Vagina (tissue), 2 donors: ENCODE measurements at places on chromosomes 3 and 15. TPM values are rescaled to one million over a fixed set of nuclear protein-coding genes. Genes with fewer than 3 reads are reported as not detected.

GRCh38 chr3:23442598-23443383 lies 239.7 kb downstream of the UBE2E2 start:
- no peak overlapping the region for H3K27ac ChIP-seq
- no peak overlapping the region for H3K4me3 ChIP-seq
- no peaks in the 10 kb centered on the region for H3K4me1 ChIP-seq
- H3K27me3 ChIP-seq, result no peaks in the 10 kb centered on the region
- DNase-seq, result no peak
- no peaks in the 10 kb centered on the region for H3K36me3 ChIP-seq

DNA sequence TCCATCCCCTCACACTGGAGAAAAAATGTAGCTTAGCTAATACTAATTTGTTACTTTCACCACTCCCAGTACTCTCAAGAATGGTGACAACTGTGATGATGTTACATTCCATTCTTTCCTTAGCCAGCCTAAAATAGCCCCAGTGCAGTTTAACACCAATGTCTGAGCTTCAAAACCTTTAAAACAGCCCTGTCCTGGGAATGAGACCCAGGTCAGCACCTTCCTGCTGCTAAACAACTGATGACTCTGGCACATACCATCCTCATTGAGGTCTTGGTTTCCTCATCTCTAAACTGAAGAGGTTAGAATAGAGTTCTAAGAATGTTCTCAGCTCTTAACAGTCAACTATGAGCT lies 3.8 kb downstream of the SCAMP2 start:
- peaks cover 80% of the 10 kb centered on the region for H3K4me1 ChIP-seq
- H3K36me3 ChIP-seq, result no peaks in the 10 kb centered on the region
- H3K4me3 ChIP-seq, result no peak overlapping the region
- H3K27me3 ChIP-seq, result no peaks in the 10 kb centered on the region
- no peak for DNase-seq
- H3K27ac ChIP-seq, result peak overlapping the region; percentile 15

DNA sequence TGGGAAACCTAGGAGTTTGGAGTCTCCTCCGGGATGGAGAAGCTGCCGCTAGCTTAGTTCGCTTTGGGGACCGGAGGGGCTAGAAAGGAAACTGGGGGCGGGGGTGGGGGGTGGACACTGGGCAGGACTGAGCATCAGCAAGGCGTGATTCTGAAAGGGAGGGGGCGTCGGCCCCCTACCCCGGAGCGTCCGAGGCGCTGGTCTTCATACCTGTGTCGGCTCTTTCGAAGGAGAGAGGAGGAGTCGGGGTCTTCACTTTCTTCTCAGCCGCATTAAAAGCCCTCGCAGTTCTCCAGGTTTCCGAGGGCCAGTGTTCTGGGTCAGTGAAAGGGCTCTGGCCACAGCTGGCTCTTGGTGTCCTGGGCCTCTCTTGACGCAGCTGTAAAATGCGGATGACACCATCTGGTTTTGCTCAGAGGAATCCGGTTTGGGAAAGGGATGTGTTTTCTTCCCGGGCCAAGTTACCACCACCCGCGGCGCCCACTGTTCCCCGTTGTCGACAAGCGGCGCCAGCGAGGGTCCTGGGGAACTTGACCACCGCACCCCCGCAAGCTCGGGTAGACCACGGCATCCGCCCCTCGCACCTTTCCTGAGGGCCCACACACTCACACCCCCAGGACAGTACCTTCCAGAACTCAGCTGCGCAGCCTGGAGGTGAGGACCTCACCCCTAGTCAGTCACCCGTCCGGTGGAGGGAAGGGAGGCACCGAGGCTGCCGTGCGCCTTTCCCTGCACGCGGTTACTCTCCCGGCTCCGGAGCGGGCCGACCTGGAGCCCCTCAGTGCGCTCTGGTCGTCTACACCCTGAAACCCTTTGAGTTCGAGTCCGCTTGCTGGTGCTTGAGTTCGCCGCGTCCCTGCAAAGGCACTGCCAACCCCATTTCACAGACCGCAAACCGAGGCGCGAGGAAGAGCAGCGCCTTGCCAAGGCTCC lies 660 bp downstream of the CCK start:
- no peak overlapping the region for H3K4me3 ChIP-seq
- H3K27ac ChIP-seq, result no peak overlapping the region
- no peaks in the 10 kb centered on the region for H3K27me3 ChIP-seq
- H3K36me3 ChIP-seq, result no peaks in the 10 kb centered on the region
- no peak for DNase-seq

DNA sequence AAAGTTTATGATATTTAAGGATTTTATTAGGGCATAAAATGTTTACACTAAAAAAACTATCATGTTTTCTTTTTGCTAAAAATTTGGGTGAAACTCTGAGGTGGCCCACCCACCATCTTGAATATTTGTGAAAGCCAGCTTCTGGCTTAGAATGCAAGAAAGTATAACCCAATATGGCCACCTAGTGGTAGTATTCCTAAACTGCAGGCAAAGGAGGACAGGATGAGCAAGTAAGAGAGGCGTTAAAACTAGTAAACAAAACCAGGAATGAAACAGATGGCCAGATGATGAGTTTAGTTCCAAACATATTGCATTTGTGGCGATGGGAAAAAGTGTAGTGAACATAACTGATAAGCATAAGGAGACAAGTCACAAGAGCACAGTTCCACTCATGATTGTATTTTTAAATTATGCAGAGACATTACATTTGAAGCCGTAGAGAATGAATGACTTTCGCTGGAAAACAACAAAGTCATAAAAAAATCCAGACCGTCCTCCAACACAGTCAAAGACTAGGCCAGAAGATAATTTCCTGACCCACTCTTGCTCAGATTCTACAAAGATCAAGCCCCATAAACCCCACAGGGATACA lies 103.3 kb upstream of the PRTG start:
- H3K4me3 ChIP-seq, result no peak overlapping the region
- H3K4me1 ChIP-seq, result no peaks in the 10 kb centered on the region
- peaks cover 10% of the 10 kb centered on the region for H3K36me3 ChIP-seq
- DNase-seq, result no peak
- no peak overlapping the region for H3K27ac ChIP-seq

DNA sequence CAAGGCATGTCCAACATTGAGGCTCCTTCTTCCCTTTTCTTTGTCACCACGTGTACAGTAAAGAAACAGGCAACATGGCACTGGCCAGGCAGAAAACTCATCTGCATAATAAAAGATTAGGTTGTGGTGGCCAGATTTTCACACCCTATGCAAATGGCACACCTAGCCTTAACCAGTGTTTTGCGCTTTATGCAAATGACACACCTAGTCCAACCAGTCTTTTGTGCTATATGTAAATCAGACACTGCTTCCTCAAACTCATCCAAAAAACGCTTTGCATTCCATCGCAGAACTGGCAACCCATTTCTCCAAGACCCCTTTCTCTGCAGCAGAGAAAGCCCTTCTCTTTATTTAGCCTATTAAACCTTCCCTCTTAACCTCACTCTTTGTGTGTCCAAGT lies 109.1 kb downstream of the ZNF385D start:
- H3K27me3 ChIP-seq, result no peaks in the 10 kb centered on the region
- no peak for DNase-seq
- no peak overlapping the region for H3K27ac ChIP-seq
- H3K36me3 ChIP-seq, result no peaks in the 10 kb centered on the region
- H3K4me3 ChIP-seq, result no peak overlapping the region

- H3K27ac ChIP-seq, result no peak overlapping the region
- H3K4me1 ChIP-seq, result no peaks in the 10 kb centered on the region
- no peak for DNase-seq
- no peaks in the 10 kb centered on the region for H3K36me3 ChIP-seq
- H3K27me3 ChIP-seq, result no peaks in the 10 kb centered on the region
- H3K4me3 ChIP-seq, result no peak overlapping the region
Measured at GRCh38 chr3:129952556-129953355, 21.8 kb upstream of the TRH start.

- H3K27me3 ChIP-seq, result no peaks in the 10 kb centered on the region
- no peak overlapping the region for H3K4me3 ChIP-seq
- no peak overlapping the region for H3K27ac ChIP-seq
- no peak for DNase-seq
Measured at GRCh38 chr3:58622436-58622835, 44.1 kb downstream of the FAM3D start.

DNA sequence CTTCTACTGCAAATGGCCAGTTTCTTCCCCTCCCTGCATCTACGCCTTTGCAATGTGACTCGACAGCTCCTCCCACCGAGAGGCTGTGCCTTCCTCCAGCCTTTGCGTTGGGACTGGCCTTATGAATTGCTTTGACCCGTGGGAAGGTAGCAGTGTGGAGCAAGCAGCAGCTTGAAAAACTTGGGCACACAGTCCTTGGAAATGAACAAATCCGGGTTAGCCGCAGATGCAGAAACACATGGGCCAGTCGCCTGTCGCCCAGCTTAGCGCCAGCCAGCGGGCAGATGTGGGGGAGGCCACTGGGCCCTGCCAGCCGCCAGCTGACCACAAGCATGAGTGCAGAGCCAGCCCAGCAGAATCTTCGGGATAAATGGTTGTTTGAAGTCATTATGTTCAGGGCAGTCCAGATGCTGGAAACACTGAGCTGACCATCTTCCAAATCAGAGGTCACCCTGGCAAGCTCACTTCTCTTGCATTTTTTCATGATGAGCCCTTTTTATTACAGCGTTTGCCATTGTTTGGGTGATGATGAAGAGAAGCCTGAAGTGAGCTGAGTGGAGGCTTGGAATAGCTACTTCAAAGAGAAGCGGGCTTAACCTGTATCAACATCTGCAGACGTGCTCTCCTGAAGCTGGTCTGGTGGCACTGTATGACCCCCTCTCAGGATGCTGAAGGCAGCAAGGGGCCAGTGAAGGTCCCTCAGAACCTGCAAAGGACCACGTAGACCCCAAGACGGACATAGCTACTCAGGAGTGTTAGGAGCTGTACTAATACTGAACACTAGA lies 9.8 kb downstream of the SELENOS start:
- H3K27me3 ChIP-seq, result no peaks in the 10 kb centered on the region
- no peak for DNase-seq
- H3K36me3 ChIP-seq, result peaks cover 31% of the 10 kb centered on the region
- H3K4me1 ChIP-seq, result peaks cover 14% of the 10 kb centered on the region

- peaks cover 19% of the 10 kb centered on the region for H3K27me3 ChIP-seq
- H3K4me1 ChIP-seq, result peaks cover 31% of the 10 kb centered on the region
- DNase-seq, result no peak
- peak overlapping the region; percentile 34 for H3K4me3 ChIP-seq
Measured at GRCh38 chr15:74127954-74128784, 2.2 kb upstream of the ISLR2 start.

DNA sequence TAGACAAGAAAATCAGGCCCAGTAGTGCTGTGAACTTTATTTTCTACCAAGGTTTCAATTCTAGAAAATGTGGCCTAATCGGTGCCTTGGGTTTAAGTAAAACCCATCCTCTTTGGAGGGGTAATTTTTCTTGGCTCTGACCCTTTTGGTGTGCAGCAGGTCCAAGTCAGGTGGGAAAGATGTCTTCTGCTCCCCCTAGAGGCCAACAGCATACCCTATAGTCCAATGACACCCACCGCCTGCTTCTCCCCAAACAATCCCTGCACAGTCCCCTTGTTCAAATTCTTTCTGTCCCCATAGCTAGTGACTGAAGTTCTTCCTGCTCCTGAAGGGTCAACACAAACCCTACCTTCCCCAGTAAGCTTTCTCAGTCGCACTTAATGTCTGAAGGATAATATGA lies 261.8 kb upstream of the GOLGA6L4 start:
- no peak overlapping the region for H3K27ac ChIP-seq
- no peaks in the 10 kb centered on the region for H3K4me1 ChIP-seq
- no peak overlapping the region for H3K4me3 ChIP-seq
- DNase-seq, result no peak

DNA sequence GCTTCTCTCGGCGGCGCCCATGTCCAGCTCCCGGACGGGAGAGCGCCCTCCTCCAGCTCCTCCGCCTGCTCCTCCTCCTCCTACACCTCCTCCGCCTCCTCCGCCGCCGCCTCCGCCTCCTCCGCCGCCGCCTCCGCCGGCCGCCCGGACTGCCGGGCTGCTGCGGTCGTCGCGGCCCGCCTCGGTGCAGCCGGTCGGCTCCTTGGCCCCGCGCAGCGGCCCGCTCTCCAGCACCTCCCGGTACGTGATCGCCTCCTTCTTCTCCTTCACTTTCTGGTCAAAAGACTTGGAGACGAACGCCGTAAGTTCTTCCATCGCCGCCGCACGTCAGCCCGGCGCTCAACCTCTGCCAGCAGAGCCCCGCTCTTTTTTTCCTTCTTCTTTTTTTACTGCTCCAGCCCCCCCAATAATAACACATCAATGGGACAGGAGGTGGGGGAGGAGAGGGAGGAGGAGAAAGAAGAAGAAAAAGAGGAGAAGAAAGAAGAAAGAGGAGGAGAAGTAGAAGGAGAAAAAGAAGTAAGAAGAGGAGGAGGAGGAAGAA lies 438 bp downstream of the SHOX2 start:
- no peak overlapping the region for H3K27ac ChIP-seq
- no peaks in the 10 kb centered on the region for H3K36me3 ChIP-seq
- H3K27me3 ChIP-seq, result peaks cover 31% of the 10 kb centered on the region
- H3K4me1 ChIP-seq, result peaks cover 53% of the 10 kb centered on the region
- peak overlapping the region; percentile 51 for H3K4me3 ChIP-seq
- DNase-seq, result no peak

DNA sequence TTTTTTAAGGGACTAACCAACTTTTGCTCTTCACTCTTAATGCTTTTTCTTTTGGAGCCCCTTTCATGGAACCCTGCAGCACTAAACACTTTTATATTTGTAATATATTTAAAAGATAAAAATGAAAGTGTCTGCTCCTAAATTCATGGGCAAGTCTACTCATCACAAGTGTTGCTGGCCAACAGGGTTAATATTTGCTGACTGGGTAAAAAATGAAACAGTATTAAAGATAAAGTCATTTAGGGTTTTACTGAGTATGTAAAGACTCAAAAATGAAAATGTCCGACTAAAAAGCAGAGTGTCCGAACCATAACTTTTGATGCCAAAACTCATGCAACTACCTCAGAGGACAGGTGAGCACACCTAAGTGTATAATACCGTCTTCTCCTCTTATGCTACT lies 54.0 kb downstream of the MOBP start:
- no peak overlapping the region for H3K27ac ChIP-seq
- no peak for DNase-seq
- H3K27me3 ChIP-seq, result no peaks in the 10 kb centered on the region
- no peaks in the 10 kb centered on the region for H3K36me3 ChIP-seq

GRCh38 chr15:76149291-76149915 lies 89.6 kb downstream of the TMEM266 start:
- H3K36me3 ChIP-seq, result no peaks in the 10 kb centered on the region
- no peak overlapping the region for H3K27ac ChIP-seq
- H3K27me3 ChIP-seq, result no peaks in the 10 kb centered on the region

GRCh38 chr3:58495101-58495500 lies 3.2 kb downstream of the KCTD6 start:
- no peaks in the 10 kb centered on the region for H3K27me3 ChIP-seq
- H3K36me3 ChIP-seq, result no peaks in the 10 kb centered on the region
- DNase-seq, result no peak
- no peak overlapping the region for H3K27ac ChIP-seq
- H3K4me3 ChIP-seq, result no peak overlapping the region
- H3K4me1 ChIP-seq, result peaks cover 75% of the 10 kb centered on the region

RAD51 gene
- 4.2 TPM for total RNA-seq

SAMD7 gene
- total RNA-seq, result not detected

CCR3 gene
- total RNA-seq, result not detected

FAM107A gene
- 88.6 TPM for total RNA-seq

CLDND1 gene
- total RNA-seq, result 158 TPM

TXNRD3 gene
- total RNA-seq, result 7.1 TPM

TRIM42 gene
- not detected for total RNA-seq

ATP13A4 gene
- 13.0 TPM for total RNA-seq
